ENCODE measurements at places on chromosomes 16 and 17.

DNA sequence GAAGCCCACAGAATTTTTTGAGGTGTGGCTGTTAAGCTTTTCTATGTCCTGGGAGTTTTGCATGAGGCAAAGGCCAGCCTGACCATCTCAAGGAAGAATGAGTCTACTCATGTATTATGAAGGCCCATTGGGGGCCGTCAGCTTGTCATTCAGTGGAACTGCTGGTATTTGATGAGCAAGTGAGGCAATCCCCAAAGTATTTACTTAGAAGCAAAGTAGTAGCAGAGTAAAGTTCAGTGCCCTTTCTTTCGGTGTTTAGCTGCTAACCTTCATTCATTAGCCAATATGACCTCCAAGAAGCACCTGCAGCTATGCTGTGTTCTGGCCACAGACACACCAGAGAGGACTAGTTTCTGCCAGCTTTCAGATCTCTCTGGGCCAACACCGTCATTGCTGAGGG, 80.2 kb downstream of the RPA1 start:
- DNase-seq = no peak

- DNase-seq = no peak
These were observed 115.6 kb downstream of the CCDC182 start for GRCh38 chr17:57629470-57629869.

GRCh38 chr17:74750039-74750326, 1.6 kb downstream of the NHERF1 start:
- DNase-seq = no peak

GRCh38 chr17:69333561-69333960, 6.6 kb upstream of the ABCA5 start:
- DNase-seq = no peak

GRCh38 chr16:20242568-20243255, 84.6 kb downstream of the GP2 start:
- no peak for DNase-seq
